ENCODE measurements at places on chromosomes 5 and 9. TPM values are rescaled to one million over a fixed set of nuclear protein-coding genes. Genes with fewer than 3 reads are reported as not detected.

Gene CENPH
- total RNA-seq = 15.7 TPM

Gene PTBP3
- 17.7 TPM for total RNA-seq

Gene ANGPTL2
- 24.1 TPM for total RNA-seq

Gene CCL27
- not detected for total RNA-seq

Gene IFNK
- total RNA-seq = 0.12 TPM

Gene FOXD4
- not detected for total RNA-seq

Gene SLC46A2
- not detected for total RNA-seq

Gene DMRTA1
- 1.5 TPM for total RNA-seq

Gene PKD2L2
- total RNA-seq = not detected

Gene PCDHB8
- 0.11 TPM for total RNA-seq

Gene PAM
- 628 TPM for total RNA-seq

Gene CWC27
- 23.6 TPM for total RNA-seq

Gene PCDHGA5
- 0.87 TPM for total RNA-seq

All from uterine smooth muscle cell (primary cell).